ENCODE measurements at places on chromosomes 3 and 15.

- DNase-seq, result no peak
Measured at GRCh38 chr3:39249453-39250115, 30.3 kb downstream of the CX3CR1 start.

DNA sequence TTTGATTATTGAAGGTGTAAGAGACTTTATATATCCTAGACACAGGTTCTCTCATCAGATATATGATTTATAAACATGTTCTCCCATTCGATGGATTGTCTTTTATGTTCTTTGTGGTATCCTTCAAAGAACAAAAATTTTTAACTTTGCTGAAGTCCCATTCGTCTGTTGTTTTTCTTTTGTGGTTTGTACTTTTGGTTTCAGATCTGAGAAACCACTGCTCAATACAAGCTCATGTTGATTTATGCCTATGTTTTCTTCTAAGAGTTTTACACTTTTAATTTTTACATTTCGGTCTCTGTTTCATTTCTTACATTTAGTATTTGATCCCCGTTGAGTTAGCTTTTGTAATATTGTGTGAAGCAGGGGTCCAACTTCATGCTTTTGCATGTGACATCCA is 103.3 kb upstream of the SPRED1 start:
- no peak for DNase-seq

GRCh38 chr15:81056304-81056703 is 55.6 kb downstream of the TLNRD1 start:
- DNase-seq, result no peak

DNA sequence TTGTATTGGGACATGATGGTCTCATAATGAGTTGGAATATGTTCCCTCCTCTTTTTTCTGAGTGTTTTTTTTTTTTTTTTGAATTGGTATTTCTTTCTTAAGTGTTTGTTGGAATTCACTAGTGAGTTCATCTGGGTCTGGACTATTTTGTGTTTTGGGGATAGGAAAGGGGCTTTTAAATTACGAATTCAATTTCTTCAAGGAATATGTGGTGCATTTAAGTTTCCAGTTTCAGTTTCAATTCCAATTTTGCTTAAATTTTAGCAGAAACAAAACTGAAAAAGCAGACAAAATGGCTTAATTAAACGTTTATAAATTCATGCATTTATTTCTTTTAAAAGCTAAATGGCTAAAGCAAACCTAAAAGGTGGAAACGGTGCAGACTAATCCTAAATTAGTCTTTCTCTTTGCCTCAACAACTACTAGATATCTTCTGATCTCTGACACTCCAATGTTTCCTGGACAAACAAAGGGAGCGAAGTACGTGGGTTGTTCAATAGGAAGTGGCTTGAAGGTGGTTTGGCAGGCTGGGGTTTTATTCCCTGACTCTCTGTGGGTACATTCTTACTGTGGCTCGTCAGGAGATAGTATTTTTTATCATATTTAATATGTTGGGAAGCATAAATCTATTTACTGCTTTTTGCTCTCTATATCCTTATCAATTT is 50.0 kb upstream of the CORO2B start:
- DNase-seq, result no peak

GRCh38 chr15:65410036-65410435 is 12.7 kb downstream of the IGDCC4 start:
- DNase-seq, result no peak

DNA sequence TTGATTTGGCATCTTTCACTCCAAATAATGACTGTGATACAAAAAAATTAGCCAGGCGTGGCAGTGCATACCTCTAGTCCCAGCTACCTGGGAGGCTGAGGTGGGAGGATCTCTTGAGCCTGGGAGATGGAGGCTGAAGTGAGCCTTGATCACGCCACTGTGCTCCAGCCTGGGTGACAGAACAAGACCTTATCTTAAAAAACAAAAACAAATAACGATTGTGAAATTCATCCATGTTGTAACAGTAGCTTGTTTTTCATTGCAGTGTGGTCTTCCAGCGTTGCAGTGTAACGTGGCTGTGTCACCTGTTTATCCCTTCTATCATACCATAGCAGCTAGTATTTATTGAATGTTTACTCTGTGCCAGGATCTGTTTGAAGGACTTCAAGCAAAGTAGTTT is 120.9 kb downstream of the ITPR1 start:
- no peak for DNase-seq

GRCh38 chr3:15345608-15346137 is 13.3 kb upstream of the SH3BP5 start:
- peak; percentile 63 for DNase-seq

- no peak for DNase-seq
Measured at GRCh38 chr3:10428406-10429091, 76.8 kb downstream of the ATP2B2 start.

GRCh38 chr3:122977746-122978466 is 49.7 kb downstream of the SEMA5B start:
- no peak for DNase-seq

GRCh38 chr3:143443851-143444331 is 324.3 kb downstream of the CHST2 start:
- peak; percentile 49 for DNase-seq

DNA sequence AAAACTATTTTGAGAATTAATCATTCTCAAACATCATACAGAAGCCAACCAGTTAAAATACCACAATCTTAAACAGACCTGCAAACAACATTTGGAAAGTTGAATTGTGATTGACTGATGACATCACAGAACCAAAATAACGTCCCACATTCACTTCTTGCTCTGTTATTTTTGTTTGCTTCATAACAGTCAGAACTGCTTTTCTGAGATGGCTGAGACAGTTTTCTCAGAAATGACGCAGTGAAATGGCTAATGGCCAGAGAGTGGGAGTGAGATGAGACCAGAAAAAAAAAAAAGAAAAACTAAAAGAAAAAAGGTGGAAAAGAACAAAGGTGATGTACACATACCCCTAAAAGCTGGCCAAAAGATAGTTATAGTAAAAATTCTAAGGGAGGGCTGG is 1061.2 kb downstream of the FHIT start:
- no peak for DNase-seq

DNA sequence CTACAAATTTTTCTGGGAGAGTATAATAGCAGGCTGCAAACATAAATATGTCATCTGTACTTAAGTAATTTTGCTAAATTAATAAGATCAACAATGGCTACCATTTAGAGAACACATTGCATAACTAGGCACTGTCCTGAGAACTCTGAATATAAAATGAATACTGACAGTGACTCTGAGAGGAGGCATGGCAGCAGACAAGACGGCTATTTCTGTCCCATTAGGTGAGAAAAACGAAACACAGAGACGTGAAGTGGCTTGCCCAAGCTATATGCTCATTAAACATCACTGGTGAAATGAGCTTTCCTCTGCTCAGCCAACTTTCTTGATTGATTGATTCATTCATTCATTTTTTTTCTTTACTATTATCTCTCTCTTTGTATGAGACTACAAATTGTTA is 384.3 kb downstream of the PTPRG start:
- no peak for DNase-seq

GRCh38 chr3:118435851-118436350 is 598.7 kb downstream of the IGSF11 start:
- DNase-seq, result no peak

DNA sequence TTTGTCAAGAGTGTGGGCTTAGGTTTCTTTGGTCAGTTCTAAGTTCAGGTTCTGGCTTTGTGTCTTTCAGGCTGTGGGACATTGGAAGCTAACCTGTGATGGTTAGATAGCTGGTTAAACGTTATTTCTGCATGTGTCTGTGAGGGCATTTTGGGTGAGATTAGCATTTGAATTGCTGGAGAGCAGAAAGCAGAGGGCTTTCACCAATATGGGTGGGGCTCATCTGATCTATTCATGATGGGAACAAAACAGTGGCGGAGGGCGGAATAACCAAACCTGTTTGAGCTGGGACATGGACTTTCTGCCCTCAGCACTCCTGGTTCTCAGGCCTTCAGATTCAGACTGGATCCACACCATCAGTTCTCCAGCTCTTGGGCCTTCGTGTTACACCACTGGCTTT is 195.4 kb downstream of the KLF13 start:
- no peak for DNase-seq

DNA sequence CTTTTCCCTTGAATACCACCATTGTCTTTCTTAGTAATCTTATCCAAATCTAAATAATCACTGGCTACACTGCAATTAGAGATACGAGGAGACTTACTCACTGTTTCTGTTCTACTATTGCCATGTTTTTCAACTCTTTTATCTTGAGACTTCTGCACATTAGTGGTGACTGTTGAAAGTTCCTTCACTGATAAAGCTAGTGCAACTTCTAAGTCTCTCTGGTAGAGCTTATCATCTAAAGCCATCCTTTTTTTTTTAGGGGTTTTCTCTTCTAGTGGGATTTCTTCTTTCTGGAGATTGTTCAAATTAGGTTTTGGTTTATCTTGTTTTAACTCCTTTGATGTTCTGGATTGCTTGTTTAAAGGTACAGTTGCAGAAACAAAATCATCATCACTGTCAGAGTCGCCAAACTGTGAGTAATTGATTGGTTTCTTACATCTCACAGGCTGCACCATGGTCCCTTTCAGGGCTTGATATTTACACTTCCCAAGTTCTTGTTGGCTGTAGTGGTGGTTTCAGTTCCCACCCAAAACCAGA is 37.7 kb downstream of the NCK1 start:
- no peak for DNase-seq

DNA sequence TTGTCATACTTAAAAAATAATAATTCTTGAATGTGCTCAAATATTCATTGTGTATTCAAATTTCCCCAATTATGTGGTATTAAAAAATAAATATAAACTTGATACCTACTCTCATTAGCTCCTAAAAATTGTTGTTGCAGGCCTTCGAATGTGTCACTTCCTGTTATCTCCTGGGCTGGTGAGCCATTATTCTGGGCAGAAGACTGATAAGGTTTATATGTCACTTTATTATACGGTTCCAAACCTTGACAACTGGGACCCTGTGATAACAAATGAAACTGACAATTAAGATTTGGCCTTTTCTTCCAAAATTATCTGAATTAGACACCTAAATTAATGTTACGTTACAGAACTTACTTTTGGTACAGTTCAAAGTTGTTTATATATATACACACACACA is 15.0 kb downstream of the CEP152 start:
- no peak for DNase-seq

GRCh38 chr3:31567036-31567435 is 34.3 kb downstream of the STT3B start:
- peak; percentile 20 for DNase-seq

DNA sequence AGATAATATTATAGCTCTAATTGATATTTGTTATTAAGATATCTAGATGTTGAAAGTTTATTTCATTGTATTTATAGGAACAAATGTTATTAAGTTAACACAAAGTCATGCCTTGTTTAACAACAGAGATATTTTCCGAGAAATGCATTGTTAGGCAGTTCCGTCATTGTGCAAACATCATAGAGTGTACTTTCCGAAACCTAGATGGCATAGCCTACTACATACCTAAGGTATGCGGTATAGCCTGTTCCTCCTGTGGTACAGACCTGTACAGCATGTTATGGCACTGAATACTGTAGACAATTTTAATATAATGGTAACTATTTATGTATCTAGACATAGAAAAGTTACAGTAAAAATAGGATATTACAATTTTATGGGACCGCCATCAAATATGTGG is 114.3 kb downstream of the NAALADL2 start:
- no peak for DNase-seq

DNA sequence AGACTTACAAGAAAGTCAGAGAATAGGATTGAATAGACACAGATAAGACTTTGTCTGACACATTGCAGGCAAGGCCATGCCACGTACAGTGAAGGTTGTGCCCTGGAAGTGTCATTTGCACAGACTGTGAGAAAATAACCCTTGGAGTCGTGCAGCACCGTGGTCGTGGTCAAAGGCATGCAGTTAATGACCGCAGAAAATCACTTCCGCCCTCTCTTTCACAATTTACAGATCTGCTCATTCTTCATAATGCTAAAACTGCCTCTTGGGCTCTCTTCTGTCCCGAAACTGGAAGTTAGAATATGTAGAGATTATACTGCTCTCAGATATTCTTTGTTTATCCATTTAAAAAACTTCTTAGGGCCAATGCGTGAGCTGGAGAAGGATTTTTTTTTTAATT is 73.2 kb upstream of the CTXND1 start:
- no peak for DNase-seq

DNA sequence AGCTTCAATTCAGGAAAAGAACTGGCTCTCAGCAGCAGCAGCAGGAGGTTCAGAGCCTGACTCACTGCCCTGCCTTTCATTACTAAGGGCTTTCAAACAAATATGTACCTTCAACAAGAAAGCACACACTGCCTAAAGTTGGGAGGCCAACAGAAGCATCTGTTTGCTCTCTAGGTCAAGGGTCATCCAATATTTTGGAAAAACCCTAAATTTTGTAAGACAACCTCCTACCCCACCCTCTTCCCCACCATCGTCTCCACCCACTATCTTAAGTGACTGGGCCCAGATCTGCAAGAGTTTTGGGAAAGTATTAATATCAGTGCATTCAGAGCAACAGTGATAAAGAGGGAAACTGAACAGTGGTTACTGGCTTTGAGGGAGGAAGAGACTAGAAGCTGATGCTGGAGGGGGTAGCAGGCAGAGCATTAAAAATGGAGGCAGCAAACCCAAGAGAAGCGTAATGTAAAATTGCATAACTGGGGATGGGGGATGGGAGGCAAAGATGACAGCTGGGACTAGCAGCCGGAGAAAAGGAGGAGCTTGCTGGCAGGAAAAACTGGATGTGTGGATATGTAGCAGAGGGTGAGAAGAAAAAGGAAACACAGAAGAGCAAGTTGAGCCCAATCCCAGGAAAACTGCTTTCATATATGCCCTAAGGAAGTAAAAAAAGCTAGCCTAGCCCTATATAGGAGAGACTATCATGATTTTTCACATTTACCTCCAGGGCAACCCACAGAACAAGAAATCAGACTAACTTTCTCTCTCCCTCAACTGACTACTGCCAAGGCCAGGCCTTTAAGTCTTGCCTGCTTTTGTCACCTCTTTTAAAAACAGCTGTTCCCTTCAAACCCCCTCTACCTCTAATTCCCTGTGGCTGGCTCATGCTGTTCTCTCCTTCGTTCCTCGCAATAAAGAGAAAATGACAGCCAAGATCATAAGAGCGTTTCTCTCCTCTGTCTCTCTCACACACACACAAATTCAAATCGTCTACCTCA is 31.4 kb downstream of the NPTN start:
- DNase-seq, result no peak

GRCh38 chr15:41573396-41573795 is 14.4 kb downstream of the TYRO3 start:
- DNase-seq, result no peak

GRCh38 chr15:78993931-78994530 is 49.2 kb upstream of the CTSH start:
- DNase-seq, result no peak
